ENCODE measurements at places on chromosomes 7 and 10. TPM values are rescaled to one million over a fixed set of nuclear protein-coding genes. Genes with fewer than 3 reads are reported as not detected.

DNA sequence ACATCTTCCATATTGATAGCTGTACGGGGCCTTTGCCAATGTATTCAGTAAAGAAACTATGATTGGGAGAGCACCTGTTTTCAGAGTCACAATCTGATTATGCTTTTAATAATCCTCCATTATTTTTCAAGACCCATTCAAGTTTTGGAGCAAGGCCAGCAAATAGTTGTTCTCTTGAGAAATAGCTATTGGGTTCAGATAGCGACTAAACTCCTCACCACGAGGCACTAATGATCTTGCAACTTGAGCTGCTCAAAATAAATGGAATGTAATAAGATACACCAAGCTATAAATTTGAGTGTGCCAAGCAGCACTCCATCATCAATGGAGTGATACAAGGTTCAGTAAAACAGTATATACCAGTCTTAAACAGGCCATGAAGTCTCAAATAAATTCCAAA is 7.4 kb upstream of the MALRD1 start:
- no peaks in the 10 kb centered on the region for H3K4me1 ChIP-seq
- DNase-seq, result no peak
- H3K27ac ChIP-seq, result no peak overlapping the region
- H3K4me3 ChIP-seq, result no peak overlapping the region
- H3K27me3 ChIP-seq, result no peaks in the 10 kb centered on the region

- H3K36me3 ChIP-seq, result no peaks in the 10 kb centered on the region
- no peak overlapping the region for H3K4me3 ChIP-seq
- H3K4me1 ChIP-seq, result no peaks in the 10 kb centered on the region
- H3K27ac ChIP-seq, result no peak overlapping the region
- DNase-seq, result no peak
Observed at GRCh38 chr7:8585591-8585990, 152.2 kb downstream of the NXPH1 start.

Gene FXYD4
- not detected for total RNA-seq

Gene TMEM229A
- not detected for total RNA-seq

DNA sequence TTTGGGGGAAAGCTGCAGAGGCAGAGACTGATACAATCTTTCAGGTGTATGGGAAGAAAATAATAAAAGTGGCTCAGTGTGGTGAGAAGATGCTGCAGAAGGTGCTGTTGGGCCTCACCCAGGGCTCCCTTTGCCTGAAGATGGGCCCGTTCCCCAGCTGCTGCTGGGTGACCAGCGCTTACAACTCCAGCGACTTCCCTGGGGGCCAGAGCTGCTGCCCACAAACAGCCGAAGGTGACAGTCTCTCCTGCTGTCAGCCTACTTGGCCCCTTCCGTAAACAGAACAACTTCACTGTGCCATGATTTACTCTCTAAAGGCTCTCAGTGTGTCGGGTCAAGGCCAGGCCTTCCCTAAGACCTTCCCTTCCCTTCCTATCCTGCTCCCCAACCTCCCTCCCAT is 93.6 kb upstream of the PCBD1 start:
- H3K27me3 ChIP-seq, result no peaks in the 10 kb centered on the region
- peaks cover 25% of the 10 kb centered on the region for H3K4me1 ChIP-seq

GRCh38 chr7:48419401-48419800 is 248.1 kb downstream of the ABCA13 start:
- H3K4me1 ChIP-seq, result no peaks in the 10 kb centered on the region
- no peak overlapping the region for H3K4me3 ChIP-seq
- H3K36me3 ChIP-seq, result no peaks in the 10 kb centered on the region
- no peak overlapping the region for H3K27ac ChIP-seq
- no peak for DNase-seq

Gene NEUROD6
- total RNA-seq, result not detected

- no peak overlapping the region for H3K27ac ChIP-seq
- peaks cover 11% of the 10 kb centered on the region for H3K36me3 ChIP-seq
- H3K4me3 ChIP-seq, result no peak overlapping the region
Observed at GRCh38 chr10:102311025-102311420, 65.7 kb downstream of the GBF1 start.

GRCh38 chr7:23687011-23687410 is 7.0 kb downstream of the FAM221A start:
- DNase-seq, result no peak
- peaks cover 4% of the 10 kb centered on the region for H3K36me3 ChIP-seq

Gene SPDYE11
- not detected for total RNA-seq

DNA sequence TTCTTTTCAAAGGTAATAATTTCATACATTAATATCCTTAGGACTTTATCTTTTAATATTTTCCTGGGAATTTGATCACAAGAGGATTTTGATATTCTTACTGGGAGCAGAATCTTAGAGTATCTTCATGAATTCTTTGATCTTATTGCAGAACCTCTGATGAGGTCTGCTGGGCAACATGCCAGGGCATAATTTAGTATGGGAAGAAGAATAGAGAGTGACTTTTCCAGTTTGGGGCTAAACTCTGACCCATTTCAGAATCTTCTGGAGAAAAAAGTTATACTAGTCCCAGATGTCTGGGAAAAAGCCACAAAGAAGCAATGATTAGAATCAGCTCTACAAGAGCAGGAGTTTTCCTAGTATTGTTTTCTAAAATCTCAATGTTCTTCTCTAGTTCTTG is 28.0 kb upstream of the RSU1 start:
- peaks cover 6% of the 10 kb centered on the region for H3K27me3 ChIP-seq
- no peak overlapping the region for H3K27ac ChIP-seq
- H3K36me3 ChIP-seq, result no peaks in the 10 kb centered on the region
- no peaks in the 10 kb centered on the region for H3K4me1 ChIP-seq
- H3K4me3 ChIP-seq, result no peak overlapping the region

DNA sequence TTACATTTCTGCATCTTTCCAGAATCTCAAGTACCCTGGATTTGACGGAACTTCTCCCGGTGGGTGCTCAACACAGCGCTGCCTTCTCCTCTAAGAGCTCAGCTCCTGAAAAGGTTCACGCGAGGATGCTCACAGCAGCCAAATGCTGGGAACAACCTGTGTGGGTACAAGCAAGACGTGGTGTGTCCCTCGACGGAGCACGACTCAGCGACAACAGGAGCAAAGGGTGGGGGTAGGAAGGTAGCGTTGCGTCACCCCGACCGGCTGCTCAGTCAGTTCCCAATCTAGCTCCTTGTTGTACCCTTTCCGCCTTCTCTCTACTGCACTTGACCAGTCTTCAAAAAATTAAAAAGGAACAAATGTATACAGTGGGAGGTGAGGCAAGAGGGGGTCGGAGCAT is 117.3 kb downstream of the PTPRN2 start:
- no peaks in the 10 kb centered on the region for H3K27me3 ChIP-seq
- H3K36me3 ChIP-seq, result no peaks in the 10 kb centered on the region
- no peak overlapping the region for H3K27ac ChIP-seq
- H3K4me3 ChIP-seq, result no peak overlapping the region

DNA sequence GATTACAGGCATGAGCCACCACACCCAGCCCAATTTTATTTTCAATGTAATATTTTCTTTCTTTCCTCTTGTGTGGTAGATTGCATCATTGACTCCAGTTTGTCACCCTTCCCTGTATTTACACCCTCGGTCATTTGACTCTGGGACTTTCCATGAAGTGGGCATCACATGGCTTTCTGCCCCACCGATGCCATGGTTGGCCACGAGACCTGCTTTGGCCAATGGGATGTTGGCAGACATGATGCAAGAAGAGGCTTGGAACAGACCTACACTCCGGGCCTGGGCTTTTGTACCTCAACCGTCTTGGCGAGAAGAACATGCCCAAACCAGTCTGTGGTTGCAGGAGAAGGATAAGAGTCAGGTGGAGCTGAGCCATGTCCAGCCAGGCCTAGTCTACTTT is 38.8 kb upstream of the CACUL1 start:
- H3K4me1 ChIP-seq, result no peaks in the 10 kb centered on the region
- H3K27ac ChIP-seq, result no peak overlapping the region
- H3K36me3 ChIP-seq, result no peaks in the 10 kb centered on the region
- no peak for DNase-seq
- H3K4me3 ChIP-seq, result no peak overlapping the region

- no peaks in the 10 kb centered on the region for H3K36me3 ChIP-seq
- H3K27ac ChIP-seq, result no peak overlapping the region
Observed at GRCh38 chr10:96688789-96689188, 31.5 kb downstream of the PIK3AP1 start.

DNA sequence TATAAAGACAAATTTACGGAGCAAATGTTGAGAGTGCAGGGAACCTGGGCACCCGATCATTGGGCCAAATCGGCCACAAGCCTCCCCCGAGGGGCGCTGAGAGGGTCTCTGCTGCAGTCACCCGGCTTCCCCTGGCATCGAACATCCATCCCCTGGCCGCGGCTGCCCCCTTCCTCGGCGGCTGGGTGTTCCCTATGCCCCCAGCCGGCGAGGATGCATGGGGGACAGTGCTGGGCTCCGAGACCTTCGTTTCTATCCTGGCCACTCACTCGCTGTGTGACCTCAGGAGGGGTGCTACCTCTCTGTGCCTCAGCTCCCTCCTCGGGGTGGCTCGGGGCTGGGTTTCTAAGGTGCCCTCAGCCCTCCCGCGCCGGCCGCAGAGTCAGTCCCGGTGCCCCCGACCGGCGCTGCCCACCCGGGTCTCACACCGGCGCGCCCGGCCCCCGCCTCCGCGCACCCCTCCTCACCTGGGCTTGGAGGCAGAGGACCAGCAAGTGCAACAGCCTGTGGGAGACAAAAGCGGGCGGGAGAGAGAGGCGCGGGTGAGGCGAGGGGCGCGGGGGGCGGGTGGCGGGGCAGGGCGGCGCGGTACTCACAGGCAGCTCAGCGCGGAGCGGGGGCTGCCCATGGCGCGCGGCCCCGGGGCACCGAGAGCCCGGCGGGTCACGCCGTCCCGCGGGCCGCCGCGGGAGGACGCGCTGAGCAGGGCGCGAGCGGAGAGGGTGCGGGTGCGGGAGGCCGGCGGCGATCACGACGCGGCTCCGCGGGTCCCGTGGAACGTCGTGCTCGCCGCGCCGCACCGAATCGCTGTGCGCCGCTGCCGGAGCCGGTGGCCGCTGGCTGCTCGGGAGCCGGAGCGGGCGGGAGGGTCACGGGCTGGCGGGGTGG is at the start of gene FGF8:
TSS of gene FGF8 (minus strand) at position 842 of the 888 bp plus-strand sequence. CDS start at position 628, 214 bp downstream.
- peaks cover 66% of the 10 kb centered on the region for H3K27me3 ChIP-seq
- no peaks in the 10 kb centered on the region for H3K36me3 ChIP-seq
- peaks cover 24% of the 10 kb centered on the region for H3K4me1 ChIP-seq
- no peak within 1 kb of the TSS for H3K4me3 ChIP-seq

DNA sequence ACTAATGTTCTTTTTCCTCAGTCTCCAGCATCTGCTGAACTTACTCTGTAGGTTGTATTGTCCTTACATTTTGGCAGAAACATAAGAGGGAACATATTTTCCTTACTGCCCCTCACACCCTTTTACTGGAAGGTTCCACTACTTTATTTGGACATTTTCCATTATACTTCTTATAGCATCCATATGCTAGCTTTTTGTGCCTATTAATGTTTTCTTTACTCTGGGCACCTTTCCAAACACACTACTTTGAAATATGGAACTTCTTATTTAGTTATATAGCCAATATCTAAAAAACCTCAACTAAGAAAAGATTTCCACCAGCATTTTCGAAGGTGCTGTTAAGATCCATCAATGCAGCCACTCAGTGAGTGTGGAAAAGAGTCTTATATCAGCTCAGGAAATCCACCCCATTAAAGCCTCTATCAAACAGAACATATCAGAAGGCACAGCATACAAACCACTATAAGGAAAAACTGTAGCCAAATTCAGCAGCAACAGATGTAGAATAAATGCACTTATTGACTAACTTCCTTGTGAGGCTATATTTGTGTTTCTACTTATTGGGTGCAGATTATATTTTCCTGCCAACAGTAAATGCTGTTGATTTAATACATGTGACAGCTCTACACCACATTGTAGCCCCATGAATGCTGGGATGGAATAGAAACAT is 272.5 kb upstream of the SEMA3E start:
- H3K4me3 ChIP-seq, result no peak overlapping the region
- no peak for DNase-seq
- H3K36me3 ChIP-seq, result no peaks in the 10 kb centered on the region
- no peak overlapping the region for H3K27ac ChIP-seq
- no peaks in the 10 kb centered on the region for H3K27me3 ChIP-seq

DNA sequence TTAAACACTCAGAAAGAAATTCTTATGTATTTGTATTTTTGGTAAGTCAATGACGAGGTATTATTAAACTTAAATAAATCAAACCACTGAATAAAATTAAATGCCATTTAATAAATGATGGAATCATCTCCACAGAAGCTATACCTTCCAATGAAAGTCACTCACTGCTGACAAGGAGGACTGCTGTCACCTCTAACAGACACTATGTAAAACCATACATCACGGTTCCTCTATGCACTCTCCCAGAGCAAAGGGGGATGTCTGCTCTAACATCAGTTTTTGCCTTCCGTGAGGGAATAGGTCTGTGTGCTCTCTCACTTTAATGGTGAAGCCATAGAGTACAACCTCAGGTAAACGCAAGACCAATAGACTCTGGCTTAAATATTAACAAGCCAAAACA is 99.7 kb upstream of the DDC start:
- peaks cover 11% of the 10 kb centered on the region for H3K36me3 ChIP-seq
- H3K4me3 ChIP-seq, result peak overlapping the region; percentile 74
- H3K27ac ChIP-seq, result peak overlapping the region; percentile 96

Gene HKDC1
- total RNA-seq, result 4.1 TPM

Gene ZNF736
- 24.5 TPM for total RNA-seq

DNA sequence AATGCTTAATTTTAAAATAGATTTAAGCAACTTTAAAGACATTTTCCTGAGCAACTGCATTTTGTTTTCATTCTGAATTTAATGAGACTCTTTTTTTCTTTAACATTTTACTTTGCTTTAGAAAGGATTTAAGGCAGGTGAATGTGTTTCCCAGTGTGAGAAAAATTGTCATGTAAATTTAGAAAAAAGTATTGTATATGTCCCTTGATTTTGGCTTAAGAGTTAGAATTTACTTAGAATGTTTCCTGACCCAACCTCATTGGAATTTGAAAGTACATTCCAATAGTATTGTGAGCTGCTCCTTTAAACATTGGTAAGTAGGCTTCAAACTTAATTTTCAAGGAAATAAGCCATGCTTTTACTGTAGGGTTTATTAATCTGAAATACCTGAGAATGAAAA is 110.2 kb downstream of the PTEN start:
- H3K27me3 ChIP-seq, result no peaks in the 10 kb centered on the region
- no peak overlapping the region for H3K4me3 ChIP-seq
- no peak overlapping the region for H3K27ac ChIP-seq
- H3K4me1 ChIP-seq, result peaks cover 5% of the 10 kb centered on the region
- H3K36me3 ChIP-seq, result peaks cover 7% of the 10 kb centered on the region
- DNase-seq, result no peak

Gene MMRN2
- not detected for total RNA-seq

Gene SH2B2
- 2.3 TPM for total RNA-seq

GRCh38 chr7:97342512-97342911 is 225.0 kb downstream of the SDHAF3 start:
- no peak for DNase-seq
- no peak overlapping the region for H3K4me3 ChIP-seq
- H3K36me3 ChIP-seq, result no peaks in the 10 kb centered on the region
- no peak overlapping the region for H3K27ac ChIP-seq
- H3K27me3 ChIP-seq, result no peaks in the 10 kb centered on the region

Gene TEX36
- not detected for total RNA-seq

Gene MRC1
- total RNA-seq, result not detected

Gene LRRC17
- total RNA-seq, result not detected

Gene ITGA8
- not detected for total RNA-seq

GRCh38 chr7:3561932-3562331 is 260.9 kb downstream of the SDK1 start:
- no peaks in the 10 kb centered on the region for H3K4me1 ChIP-seq
- DNase-seq, result no peak
- no peaks in the 10 kb centered on the region for H3K36me3 ChIP-seq
- H3K27ac ChIP-seq, result no peak overlapping the region
- no peaks in the 10 kb centered on the region for H3K27me3 ChIP-seq
- H3K4me3 ChIP-seq, result no peak overlapping the region

Gene TAF6
- total RNA-seq, result 56.5 TPM
